ENCODE measurements at places on chromosomes 2 and 18. TPM values are rescaled to one million over a fixed set of nuclear protein-coding genes. Genes with fewer than 3 reads are reported as not detected.

Gene GALR1
- total RNA-seq: not detected

Gene CAPN14
- 1.3 TPM for total RNA-seq

Gene TUBA3E
- not detected for total RNA-seq

Gene GPAT2
- not detected for total RNA-seq

Gene MROH2A
- total RNA-seq: not detected

Gene NGEF
- not detected for total RNA-seq

- DNase-seq: no peak
Measured at GRCh38 chr2:70024284-70024683, 62.9 kb upstream of the ASPRV1 start.

- DNase-seq: no peak
Measured at GRCh38 chr2:240249423-240250149, 109.1 kb upstream of the OTOS start.

- DNase-seq: no peak
Measured at GRCh38 chr18:73924307-73924706, 223.3 kb downstream of the FBXO15 start.

GRCh38 chr2:121038891-121039616, 245.9 kb downstream of the TFCP2L1 start:
- no peak for DNase-seq
